SK-N-SH (cell line): ENCODE measurements at places on chromosomes 2 and 18. TPM values are rescaled to one million over a fixed set of nuclear protein-coding genes. Genes with fewer than 3 reads are reported as not detected.

- DNase-seq, result peak; percentile 73
Observed at GRCh38 chr2:240917684-240918257, 11.6 kb downstream of the CROCC2 start.

DNA sequence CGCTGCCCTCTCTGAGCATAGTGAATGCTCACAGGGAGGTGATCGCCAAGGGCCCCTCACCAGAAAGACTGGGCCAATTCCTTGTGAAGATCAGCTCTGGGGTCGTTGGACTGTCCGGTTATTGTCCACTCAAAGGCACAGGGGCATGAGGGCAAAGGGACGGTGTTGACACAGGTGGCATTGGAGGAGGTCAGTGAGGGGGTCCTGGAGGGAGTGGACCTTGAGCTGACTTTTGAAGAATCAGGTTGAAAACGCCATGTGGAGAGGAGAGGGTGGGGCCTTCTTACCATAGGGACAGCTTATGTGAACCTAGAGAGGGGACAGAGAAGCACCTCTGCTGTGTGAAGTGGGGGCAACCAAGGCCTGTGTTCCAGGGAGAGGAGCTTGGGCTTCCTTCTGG is 131.5 kb downstream of the TFCP2L1 start:
- DNase-seq, result no peak

IGFBP5 gene
- polyA plus RNA-seq, result 156 and 323 TPM in 2 replicates

IL1R1 gene
- 13.3 and 20.5 TPM in 2 replicates for polyA plus RNA-seq

DNA sequence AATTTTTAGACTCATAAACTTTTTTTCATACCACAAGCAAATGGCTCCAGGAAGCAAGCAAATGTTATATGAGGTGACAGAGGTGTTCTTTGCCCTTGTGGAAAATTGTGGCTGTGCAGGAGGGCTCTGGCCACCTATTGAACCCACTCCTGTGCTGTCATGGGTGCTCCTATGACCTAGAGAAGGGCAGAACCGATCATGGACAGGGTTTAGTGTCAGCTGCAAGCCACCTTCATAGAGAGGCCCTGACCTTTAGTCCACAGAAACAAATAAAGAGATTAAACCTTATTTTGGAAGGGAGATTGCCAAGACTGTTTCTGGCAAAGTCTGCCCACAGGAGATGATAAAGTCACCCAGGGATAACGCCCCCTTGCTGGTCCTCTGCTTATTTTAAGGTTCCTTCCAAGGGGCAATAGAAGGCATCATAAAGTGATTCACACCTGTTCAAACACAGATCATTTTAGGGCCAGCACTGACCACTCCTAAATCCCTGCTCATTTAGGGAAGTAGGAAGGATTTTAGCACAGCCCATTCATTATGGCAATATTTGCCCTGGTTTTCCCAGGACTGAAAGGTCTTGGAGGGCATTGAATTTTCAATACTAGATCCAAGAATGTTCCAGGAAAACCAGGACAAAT is 26.1 kb upstream of the STAT4 start:
- DNase-seq, result no peak
